ENCODE measurements at places on chromosomes 7 and 10.

GRCh38 chr7:2019711-2020511 lies 212.8 kb downstream of the MAD1L1 start:
- no peak for DNase-seq

GRCh38 chr7:11448323-11448722 lies 383.7 kb downstream of the THSD7A start:
- no peak for DNase-seq

DNA sequence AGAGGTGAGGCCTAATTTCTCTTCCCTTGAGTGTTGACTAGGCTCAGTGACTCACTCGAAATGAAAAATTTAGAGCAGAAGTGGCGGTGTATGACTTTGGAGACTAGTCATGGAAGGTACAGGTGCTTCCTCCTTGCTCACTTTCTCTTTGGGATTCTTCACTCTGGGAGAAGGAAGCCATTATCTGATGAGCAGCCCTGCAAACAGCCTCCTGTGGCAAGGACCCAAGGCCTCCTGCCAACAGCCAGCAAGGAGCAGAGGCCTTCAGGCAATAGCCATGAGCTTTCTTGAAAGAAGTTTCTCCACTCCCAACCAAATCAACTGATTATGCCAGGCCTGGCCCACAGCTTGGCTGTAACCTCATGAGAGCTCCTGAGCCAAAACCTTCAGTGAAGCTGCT lies 369.6 kb upstream of the VWC2 start:
- no peak for DNase-seq

DNA sequence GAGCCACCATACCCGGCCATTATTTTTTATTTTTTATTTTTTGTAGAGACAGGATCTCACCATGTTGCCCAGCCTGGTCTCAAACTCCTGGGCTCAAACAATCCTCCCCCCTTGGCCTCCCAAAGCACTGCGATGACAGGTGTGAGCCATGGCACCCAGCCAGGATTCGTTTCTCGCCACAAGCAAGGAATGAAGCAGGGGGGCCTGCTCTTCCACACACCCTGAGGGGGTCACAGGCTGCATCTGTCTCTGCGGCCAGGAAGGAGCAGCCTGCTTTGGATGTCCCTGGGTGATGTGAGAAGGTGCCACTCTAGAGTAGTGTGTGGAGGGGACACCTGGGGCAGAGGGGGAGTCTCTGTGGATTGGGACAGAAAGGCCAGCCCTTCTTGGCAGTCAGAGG lies 61.3 kb upstream of the TNRC18 start:
- no peak for DNase-seq

- peak; percentile 82 for DNase-seq
Observed at GRCh38 chr7:26705567-26705966, 158.8 kb downstream of the SKAP2 start.

DNA sequence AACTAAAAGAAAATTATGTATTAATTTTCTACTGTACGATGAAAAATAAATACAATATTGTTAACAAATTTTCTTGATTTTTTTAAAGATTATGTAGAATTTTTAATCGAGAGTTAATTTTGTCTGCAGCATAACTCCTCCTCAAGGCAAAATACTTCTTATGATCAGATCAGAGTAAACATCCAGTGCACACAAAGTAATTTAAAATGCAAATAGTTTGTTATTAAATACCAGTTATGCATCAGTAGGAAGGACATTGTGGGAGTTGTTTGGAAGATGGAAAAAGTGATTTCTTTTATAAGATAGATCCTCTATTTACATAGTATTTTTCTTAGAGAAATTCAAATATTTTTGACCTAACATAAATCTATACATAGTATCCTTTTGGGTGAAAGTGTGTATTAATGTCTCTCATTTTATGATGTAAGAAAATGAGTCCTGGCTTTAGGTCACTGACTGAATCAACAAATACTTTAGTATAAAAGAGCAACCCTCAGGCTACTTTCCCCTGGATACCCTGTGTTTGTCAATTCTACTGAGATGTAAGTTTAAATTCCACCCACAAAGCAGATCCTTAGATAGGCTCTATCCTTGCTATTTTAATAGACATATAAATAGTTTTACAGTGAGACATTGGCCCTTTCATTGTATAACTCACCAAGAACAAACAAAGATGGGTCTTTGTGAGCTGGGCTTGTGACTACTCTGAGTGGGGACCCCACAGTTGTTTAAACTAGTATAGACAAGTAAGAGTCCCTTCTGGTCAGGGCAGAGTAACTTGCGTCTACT lies 1133.7 kb downstream of the GATA3 start:
- no peak for DNase-seq

DNA sequence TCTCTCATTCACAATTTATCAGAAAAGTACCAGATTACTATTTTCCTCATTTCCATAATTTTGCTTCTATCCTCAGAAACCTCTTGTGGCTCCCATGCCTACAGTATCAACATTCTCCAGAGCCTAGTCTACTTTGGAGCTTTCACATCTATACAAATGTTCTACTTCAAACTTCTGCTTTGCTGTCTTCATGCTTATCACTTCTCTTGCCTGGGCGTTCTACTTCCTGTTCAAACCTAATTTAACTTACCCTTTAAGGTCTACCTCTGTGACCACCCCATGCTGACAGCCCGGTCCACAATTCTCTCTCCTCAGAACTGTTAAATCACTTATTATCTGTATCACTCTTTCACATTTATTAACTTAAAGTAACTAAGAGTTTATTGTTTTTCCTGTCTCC lies 6.1 kb upstream of the PTPN12 start:
- no peak for DNase-seq

GRCh38 chr7:139823959-139824521 lies 5.0 kb upstream of the TBXAS1 start:
- DNase-seq, result no peak

DNA sequence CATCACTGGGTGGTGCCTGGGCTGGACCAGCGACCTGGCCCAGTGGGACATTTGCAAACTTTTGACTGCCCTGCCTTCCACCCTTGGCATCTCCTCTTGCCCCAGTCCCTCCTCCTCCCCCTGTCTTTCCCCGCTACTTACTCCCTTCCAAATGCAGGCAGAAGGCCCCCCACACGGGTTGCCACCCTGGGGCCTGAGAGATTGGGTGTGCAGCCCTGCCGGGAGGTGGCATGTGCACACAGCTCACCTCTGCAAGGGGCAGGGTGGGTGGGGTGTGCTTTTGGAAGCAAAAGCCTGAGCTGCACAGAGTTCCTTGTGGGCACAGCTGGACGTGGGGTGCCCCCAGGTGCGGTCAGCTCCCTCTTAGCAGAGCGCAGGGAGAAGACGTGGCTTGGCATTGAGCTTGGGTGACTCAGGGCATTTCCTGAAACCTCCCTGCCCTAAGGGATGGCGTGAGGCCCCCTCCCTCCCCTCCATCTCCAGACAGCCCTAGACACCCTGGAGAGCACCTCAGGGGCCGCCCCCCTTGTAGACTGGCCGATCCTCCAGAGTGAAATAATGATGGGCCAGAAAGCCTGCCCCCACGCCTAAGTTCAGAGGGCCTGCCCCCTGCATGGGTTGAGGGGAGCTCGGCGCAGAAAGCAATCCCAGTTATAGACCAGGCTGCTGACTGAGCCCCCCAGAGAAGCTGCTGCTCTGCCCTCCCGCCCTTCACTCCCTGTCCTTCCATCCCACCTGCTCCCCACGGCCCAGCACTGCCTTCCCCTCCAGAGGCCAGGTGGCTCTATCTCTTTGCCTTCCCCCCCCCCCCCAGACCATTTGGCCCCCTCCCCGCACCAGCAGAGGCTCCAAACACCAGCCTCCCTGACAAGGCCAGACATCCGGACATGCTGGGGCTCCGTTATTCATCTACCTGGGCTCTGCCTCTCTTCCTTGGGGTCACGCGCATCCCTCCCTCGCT lies 2.3 kb upstream of the SHH start:
- no peak for DNase-seq

GRCh38 chr10:103598654-103599115 lies 105.2 kb downstream of the NEURL1 start:
- DNase-seq, result no peak

DNA sequence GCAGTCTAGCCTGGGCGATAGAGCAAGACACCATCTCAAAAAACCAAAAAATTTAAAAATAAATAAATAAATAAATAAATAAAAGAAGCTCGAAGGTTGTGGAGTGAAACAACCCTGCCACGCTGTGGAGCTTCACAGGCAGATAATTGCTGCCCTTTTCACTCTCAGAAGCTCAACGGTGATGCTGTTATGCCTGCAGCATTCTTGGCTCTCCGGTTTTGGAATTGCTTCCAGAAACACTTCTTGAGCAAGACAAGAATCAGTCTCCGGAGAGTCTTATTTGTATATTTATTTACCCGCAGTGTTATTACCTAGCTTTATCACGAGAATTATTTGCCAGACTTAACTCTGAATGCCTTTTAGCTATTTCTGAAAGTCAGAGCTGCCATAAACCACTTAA lies 40.5 kb upstream of the UBE2H start:
- DNase-seq, result no peak
